ENCODE measurements at places on chromosomes 1 and 21. TPM values are rescaled to one million over a fixed set of nuclear protein-coding genes. Genes with fewer than 3 reads are reported as not detected.

The S100A7 gene
- total RNA-seq: not detected

DNA sequence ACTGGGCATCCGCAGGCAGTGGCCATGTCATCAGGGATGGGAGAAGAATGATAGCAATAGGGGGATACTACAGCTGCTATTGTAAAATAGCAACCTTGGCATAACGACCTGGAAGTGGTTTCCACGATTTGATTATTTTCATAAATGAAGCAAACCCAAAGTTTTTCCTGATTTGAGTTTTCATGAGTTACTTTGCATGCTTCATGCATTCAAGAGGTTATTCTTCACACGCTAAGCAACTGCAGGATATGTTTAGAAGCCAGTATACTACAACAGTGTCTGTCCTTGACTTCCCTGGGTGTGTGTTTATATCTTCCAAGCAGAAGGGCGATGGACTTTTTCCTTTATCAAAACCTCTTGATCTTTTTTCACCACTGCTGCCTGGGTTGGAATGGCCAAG, 281.1 kb upstream of the DUSP10 start:
- no peak for DNase-seq

GRCh38 chr1:197519741-197520334, 251.8 kb downstream of the CRB1 start:
- DNase-seq: no peak

- DNase-seq: no peak
Measured at GRCh38 chr1:180218806-180219765, 11.0 kb upstream of the LHX4 start.

- DNase-seq: no peak
Measured at GRCh38 chr1:17847111-17847510, 92.0 kb downstream of the ACTL8 start.

The AMY2A gene
- not detected for total RNA-seq

GRCh38 chr1:3593745-3594144, 17.6 kb downstream of the MEGF6 start:
- no peak for DNase-seq

GRCh38 chr1:66331658-66332547, 202.1 kb upstream of the SGIP1 start:
- DNase-seq: no peak

The IFI6 gene
- total RNA-seq: 45.2 TPM

The MPL gene
- total RNA-seq: not detected

- no peak for DNase-seq
Measured at GRCh38 chr1:116228511-116228910, 117.3 kb downstream of the MAB21L3 start.

The RIMKLA gene
- total RNA-seq: 31.4 TPM

GRCh38 chr1:97331165-97331564, 589.7 kb downstream of the DPYD start:
- no peak for DNase-seq

DNA sequence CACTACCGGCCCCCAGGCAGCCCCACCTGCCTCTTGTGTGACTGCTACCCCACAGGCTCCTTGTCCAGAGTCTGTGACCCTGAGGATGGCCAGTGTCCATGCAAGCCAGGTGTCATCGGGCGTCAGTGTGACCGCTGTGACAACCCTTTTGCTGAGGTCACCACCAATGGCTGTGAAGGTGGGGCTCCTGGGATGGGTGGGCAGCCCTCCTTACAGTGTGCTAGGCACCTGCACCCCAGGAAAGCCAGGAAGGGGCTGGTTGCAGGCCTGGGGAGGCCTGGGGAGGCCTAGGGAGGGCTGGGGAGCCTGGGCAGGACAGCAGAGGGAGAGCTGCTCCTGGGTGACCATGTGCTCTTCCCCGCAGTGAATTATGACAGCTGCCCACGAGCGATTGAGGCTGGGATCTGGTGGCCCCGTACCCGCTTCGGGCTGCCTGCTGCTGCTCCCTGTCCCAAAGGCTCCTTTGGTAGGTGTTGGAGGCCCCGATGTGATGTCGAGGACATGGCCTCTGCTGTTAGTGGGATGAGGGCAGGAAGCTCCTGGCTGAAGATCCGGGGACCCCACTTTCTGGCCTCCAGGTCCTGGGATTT, 16.5 kb downstream of the CELSR2 start:
- no peak for DNase-seq

GRCh38 chr21:23887725-23888306, 1719.5 kb downstream of the MRPL39 start:
- DNase-seq: no peak

GRCh38 chr1:74485622-74486021, 26.8 kb downstream of the LRRC53 start:
- no peak for DNase-seq

Measured in frontal cortex (tissue), 4 donors.